ENCODE measurements at places on chromosomes 4 and X. TPM values are rescaled to one million over a fixed set of nuclear protein-coding genes. Genes with fewer than 3 reads are reported as not detected.

Gene COX18
- 15.4 TPM for total RNA-seq

Gene STARD8
- 1.00 TPM for total RNA-seq

Gene SHROOM2
- total RNA-seq: 10.5 TPM

Gene TMEM154
- 0.46 TPM for total RNA-seq

- no peak for DNase-seq
Observed at GRCh38 chr4:168643111-168643795, 146.4 kb downstream of the PALLD start.

DNA sequence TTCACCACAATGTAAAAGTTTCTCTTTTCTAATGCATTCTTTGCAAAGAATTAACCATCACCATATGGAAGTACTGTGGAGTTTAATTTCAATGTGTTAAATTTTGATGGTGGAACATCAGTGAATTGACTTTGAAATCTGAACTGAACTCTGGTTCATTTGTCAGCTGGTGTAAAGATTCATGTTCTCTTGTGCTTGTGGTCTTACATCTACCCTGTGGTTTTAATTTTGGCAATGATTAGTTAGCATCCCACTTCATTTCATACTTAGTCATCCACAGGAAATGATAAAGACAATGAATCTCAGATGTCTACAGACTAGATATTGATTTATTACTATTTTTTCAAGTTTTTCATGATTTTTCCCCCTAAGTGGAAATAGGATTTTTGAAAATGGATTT is 77.8 kb downstream of the GRID2 start:
- no peak for DNase-seq

DNA sequence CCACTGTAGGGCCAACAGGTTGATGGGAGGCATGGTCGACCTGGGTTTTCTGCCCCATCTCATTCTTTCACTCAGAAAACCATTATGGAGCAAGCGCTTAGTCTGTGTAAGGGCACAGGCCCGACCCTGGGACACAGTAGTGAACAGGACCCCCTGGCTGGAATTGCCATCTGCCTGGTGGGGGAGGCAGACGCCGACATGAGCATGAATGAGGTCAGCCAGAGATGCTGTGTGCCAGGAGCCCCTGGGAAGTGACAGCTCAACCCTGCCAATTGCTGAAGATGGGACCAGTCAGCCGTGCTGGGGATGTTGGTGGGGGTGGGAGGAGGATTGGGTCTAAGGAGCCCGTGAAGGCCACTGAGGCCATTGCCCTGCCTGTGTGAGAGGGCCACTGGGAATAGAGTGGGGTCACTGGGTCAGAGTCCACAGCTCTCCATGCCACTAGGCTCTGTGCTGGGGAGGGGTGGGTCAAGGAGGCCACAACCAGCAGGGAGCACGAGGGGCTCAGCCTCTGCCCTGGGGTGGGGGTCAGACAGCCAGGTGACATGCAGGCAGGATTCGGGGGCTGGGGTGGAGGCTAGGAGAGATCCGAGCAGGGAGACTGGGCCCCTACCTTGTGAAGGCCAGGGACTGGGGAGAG is 31.0 kb downstream of the ZNF185 start:
- no peak for DNase-seq

DNA sequence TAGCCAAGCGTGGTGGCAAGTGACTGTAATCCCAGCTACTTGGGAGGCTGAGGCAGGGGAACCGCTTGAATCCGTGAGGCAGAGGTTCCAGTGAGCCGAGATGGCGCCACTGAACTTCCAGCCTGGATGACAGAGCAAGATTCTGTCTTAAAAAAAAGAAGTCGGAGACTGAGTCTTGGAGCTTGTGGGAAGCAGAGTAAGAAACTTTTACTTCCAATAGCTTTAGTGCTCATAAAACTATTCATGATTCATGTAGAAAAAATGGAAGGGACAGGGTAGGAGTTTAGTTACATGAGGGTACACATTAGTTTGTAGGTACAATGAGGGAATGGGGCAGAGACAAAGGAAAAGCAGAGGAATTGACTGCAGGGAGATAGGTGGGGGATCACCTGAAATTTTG is 19.3 kb downstream of the RAP2C start:
- DNase-seq: no peak

GRCh38 chrX:84487365-84488353 is 14.6 kb downstream of the HDX start:
- no peak for DNase-seq

GRCh38 chr4:132502096-132502552 is 647.0 kb upstream of the PCDH10 start:
- DNase-seq: no peak

- no peak for DNase-seq
Observed at GRCh38 chr4:4411906-4412305, 25.0 kb downstream of the NSG1 start.

GRCh38 chr4:53050361-53050774 is 188.3 kb downstream of the RASL11B start:
- DNase-seq: no peak

DNA sequence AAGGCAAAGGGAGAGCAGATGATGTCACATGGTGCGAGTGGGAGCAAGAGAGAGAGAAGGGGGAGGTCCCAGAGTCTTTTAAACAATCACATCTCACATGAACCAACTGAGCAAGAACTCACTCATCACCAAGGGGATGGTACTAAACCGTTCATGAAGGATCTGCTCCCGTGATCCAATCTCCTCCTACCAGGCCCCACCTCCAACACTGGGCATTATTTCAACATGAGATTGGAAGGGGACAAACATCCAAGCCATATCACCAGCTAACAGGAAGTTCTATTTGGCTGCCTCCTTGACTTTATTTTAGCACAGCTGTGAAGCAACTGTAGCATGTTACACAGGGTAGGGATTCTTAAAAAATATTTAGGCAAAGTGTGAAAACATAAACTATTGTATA is 102.5 kb downstream of the DDIT4L start:
- no peak for DNase-seq

GRCh38 chr4:176760471-176760870 is 32.3 kb downstream of the VEGFC start:
- DNase-seq: no peak

DNA sequence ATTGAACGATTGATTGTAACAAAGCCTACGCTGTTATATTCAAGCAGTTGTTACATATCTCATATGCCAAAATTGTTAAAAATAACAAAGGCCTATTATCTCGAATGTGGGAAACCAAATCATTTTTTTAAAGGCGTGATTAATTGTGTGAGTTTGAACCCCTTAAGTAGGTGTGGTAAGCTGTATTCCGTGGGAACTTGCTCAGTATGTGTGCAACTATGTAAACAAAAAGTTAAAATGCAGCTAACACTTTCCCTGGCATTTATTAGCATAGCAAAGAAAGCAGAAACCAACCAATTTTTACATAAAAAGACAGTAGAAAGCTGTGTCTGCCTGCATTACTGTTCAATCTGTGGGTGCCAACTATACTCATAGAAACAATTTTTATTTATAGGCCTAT is 166.0 kb upstream of the HAND2 start:
- DNase-seq: no peak

All from progenitor cell of endocrine pancreas (in vitro differentiated cells).